ENCODE measurements at places on chromosomes 6 and 20.

- no peak for DNase-seq
Observed at GRCh38 chr6:7078856-7079255, 28.9 kb upstream of the RREB1 start.

DNA sequence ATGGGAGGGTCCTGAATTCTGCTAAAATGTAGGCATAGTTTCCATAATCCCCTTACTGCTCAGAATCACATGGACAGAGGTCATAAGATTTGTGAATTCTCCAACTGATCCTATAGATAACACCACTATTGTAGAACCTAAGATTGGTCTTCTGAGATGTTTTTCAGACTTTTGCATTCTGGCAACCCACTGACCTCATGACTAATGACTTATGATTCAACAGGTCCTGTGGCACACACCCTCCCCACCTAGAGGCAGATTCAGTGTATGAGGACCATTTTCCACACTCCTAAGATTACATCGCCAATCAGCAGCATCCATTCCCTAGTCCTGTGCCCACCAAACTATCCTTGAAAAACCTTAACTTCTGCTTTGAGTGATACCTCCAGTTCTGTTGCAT is 207.2 kb downstream of the BTBD9 start:
- peak; percentile 33 for DNase-seq

GRCh38 chr20:8909596-8909995 is 159.3 kb upstream of the PLCB4 start:
- DNase-seq: no peak

GRCh38 chr6:106643061-106643460 is 13.7 kb downstream of the QRSL1 start:
- no peak for DNase-seq

DNA sequence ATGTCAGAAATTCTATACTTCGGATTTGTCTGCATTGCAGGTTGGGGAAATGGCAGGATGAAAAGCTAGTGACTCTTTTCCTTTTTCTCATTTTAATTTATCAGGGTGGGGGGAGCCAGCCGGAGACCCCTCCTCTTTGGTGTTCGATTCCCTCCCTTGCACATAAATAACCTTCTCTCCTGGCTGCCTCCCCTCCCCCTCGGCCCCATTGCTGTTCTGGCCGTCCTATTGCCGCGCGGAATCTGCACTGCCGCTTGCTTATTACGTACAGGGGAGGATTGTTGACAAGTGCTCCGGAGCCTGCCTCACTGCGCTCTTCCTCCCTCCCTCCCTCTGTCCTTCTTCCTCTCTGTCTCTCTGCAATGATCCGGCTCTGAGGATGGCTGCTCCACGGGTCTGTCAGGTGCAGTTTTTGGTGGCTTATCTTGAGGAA is 154.7 kb downstream of the JARID2 start:
- no peak for DNase-seq

- DNase-seq: no peak
Observed at GRCh38 chr6:22239261-22239921, 57.4 kb downstream of the PRL start.

- DNase-seq: peak; percentile 77
Observed at GRCh38 chr20:10306440-10307358, 88.1 kb downstream of the SNAP25 start.

DNA sequence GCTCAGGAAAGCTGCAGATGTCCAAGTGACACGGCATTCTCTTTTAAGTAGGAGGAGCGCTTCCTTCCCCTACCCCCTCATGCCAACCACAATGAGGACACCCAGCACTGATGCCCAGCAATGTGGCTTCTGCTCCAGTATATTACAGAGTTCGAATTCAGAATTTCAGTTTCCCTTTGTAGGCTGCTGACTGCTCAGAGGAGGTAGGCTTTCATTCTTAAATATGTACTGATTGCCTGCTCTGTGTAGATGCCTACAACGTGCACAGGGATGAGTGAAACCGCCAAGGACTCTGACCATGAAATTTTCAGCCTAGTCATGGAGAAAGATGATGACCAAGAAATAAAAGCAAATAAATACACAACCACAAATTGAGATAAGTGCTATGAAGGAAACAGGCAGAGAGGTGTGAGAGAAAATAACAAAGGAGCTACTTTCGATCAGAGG is 50.9 kb upstream of the TNFAIP3 start:
- no peak for DNase-seq

- no peak for DNase-seq
Observed at GRCh38 chr6:26213334-26214075, 126.3 kb downstream of the HFE start.

DNA sequence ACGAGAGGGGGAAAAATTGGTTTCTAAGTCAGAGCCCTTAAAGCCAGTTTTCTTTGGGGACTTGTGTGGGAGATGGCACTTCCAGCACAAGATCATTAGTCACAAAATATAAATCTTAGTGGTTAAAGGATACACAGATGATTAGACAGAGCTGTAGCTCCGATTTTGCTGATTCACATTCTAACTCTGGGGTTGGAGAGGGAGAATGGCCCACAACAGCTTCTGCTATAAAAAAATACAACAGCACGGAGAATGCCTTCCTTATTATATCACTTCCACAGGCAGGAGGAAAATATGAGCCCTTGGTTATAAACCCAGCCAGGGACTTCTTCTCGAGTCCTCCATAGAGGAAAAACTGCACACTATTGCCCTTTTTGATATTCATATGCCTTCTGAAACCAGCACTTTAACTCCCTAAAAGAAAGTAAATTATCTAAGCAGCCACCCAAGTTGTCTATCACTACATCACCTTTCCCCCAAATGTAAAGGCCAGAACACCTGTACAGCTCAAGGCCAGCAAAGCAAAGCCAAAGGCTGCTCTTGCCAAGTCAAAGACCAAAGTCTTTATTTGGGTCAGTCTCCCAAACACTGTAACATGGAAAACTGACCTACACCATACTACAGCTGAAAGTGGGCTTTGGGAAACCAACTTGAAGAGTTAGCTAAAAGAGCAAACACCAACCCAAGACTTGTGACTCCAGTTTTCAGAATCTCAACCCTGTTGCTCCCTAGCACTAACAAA is 10.4 kb downstream of the MRPL14 start:
- peak; percentile 96 for DNase-seq

DNA sequence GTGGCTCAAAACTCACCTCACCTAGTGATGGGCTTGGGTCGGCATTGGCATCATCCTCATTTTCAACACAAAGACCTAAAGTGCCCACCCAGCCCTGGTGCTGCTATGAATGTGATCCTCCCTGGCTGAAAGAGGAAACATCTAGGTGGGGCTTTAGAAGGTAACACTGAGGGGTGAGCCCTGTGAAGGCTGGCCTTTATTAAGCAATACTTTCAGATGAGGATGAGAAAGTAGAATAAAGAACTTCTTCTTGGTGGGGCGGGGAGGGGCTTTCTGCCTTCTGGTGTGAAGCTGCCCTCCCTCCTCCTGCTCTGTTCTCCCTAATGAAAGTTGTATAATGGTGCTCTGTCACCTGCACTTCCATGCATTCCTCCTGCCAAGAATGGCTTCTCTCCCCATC is 133.0 kb upstream of the TRAF3IP2 start:
- DNase-seq: no peak

- DNase-seq: peak; percentile 29
Observed at GRCh38 chr6:163338671-163339405, 75.7 kb upstream of the QKI start.

DNA sequence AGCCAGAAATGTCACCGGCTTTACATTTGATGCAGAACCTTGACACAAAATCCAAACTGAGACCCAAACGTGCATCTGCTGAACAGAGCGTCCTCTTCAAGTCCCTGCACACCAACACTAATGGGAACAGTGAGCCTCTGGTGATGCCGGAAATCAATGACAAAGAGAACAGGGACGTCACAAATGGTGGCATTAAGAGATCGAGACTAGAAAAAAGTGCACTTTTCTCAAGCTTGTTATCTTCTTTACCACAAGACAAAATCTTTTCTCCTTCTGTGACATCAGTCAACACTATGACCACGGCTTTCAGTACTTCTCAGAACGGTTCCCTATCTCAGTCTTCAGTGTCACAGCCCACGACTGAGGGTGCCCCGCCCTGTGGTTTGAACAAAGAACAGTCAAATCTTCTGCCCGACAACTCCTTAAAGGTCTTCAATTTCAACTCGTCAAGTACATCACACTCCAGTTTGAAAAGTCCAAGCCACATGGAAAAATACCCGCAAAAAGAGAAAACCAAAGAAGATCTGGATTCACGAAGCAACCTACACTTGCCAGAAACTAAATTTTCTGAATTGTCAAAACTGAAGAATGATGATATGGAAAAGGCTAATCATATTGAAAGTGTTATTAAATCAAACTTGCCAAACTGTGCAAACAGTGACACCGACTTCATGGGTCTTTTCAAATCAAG is 108.4 kb downstream of the RTN4IP1 start:
- no peak for DNase-seq

- no peak for DNase-seq
Observed at GRCh38 chr6:86820750-86821149, 116.6 kb upstream of the HTR1E start.

DNA sequence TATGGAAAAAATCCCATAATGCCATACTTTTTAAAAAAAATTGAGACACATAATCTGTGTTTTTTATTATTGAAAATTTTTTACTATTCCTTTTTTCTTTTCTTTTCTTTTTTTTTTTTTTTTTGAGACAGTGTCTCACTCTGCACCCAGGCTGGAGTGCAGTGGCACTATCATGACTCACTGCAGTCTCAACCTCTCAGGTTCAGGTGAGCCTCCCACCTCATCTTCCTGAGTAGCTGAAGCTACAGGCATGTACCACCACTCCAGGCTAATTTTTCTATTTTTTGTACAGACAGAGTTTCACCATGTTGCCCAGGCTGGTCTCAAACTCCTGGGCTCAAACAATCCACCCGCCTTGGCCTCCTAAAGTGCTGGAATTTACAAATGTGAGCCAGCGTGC is 100.4 kb downstream of the AFG1L start:
- no peak for DNase-seq

- DNase-seq: no peak
Observed at GRCh38 chr6:125927761-125928160, 28.8 kb upstream of the HINT3 start.

DNA sequence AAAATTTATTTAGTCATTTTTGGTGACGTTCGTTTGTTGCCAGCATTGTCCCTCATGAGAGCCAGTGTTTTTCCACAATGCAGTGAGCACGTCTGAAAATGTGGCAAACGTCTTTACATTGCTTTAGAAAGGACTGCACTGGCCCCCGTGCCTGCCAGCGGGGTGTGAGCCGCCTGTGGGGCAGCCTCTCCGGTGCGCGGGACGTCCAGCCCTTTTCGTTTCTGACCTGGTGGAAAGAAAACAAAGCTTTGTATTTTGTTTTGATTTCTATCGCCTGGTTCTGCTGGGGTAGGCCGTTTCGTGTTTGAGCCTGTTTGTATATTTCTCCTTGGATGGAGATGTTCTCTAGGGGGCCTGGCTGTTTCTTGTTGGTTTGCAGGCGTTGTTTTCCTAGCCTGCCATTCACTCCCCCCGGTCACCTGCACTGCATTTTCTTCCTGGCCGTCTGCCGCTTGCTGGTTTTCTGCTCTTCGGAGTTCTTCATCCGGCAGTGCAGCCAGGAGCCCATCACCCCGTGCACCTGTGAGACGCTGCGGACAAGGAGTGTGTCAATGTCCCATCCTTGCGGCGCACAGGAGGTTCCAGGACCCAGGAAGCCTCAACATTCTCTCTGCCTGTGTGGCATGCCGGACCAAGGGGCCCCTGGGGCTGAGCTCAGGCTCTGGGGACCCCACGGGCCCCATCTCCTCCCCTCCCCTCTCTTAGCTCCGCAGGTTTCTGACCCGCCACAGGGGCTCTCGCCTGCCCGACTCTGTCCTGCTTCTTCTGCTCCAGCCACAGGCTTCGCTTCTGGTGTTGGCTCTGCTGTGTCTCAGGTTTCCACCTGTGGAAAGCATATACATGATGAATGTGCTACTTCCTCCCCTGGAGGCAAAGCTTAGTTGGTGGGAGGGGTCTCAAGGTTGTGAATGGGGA is 100.5 kb downstream of the CDH4 start:
- no peak for DNase-seq

- no peak for DNase-seq
Observed at GRCh38 chr20:54557806-54558590, 82.6 kb downstream of the DOK5 start.

- DNase-seq: no peak
Observed at GRCh38 chr6:118652051-118652615, 742 bp upstream of the CEP85L start.

- DNase-seq: no peak
Observed at GRCh38 chr20:57283860-57284259, 17.4 kb upstream of the BMP7 start.

GRCh38 chr6:166448432-166448831 is 65.7 kb upstream of the MPC1 start:
- no peak for DNase-seq

DNA sequence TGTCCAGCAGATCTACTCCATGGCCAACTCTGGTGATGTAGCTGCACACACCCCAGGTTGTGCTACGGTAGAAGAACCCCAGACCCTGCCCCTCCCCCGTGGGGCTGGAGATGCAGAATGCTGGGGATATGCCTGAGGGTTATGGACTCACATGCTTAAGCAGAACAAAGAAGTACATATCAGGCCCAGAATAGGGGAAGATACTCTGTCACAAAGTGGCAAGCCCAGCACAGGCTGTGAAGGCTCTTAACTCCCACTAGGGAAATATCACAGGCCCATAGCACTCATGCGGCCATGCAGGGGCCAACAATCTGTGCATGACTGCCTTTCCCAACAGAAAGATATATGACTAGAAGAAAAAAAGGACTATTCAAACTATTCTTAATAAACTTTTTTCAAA is 234.9 kb downstream of the KCNQ5 start:
- no peak for DNase-seq

GRCh38 chr6:135870722-135871121 is 19.2 kb downstream of the PDE7B start:
- no peak for DNase-seq

DNA sequence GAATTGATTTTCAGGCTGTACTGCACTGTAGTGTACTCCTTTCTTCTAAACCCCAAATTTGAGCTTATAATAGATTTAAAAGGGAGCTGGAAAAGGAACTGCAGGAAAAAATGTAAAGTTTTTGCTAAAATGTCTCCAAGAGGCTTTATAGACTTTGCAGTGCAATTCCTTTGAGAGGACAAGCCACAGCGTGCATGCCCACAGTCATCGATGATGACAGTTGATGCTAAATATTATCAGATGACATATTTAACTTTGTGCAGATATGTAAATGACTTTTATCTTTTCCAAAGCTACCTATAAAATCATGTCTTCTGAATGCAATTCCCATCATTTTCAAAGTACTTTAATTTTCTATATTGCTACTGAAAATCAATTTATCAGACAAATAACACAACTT is 24.3 kb upstream of the HDGFL1 start:
- DNase-seq: no peak

DNA sequence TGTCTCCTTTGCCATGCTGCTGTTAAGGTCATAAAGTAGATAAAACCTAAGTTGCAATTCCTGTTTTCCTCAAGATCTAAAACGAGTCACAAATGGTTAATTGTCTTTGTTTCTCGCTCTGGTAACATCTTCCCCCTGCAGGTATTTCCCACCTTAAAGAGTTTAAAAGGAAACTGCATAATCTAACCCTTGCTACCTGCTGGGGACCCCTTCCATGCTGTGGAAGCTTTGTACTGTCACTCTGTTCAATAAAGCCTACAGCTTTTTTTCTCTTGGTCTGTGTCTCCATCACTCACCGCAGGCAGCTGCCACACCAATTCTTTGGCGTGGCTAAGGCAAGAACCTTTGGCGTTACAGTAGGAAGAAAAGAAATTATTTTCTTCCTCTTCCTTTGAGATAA is 117.7 kb upstream of the GJE1 start:
- DNase-seq: no peak

GRCh38 chr6:72521684-72522083 is 100.2 kb upstream of the KCNQ5 start:
- DNase-seq: no peak

- DNase-seq: no peak
Observed at GRCh38 chr6:157091856-157092460, 231.4 kb downstream of the TMEM242 start.

Measured in HFFc6 (cell line).